ENCODE measurements at places on chromosomes 7 and 10.

GRCh38 chr7:134696261-134696660 is 49.6 kb downstream of the BPGM start:
- peaks cover 38% of the 10 kb centered on the region for H3K4me1 ChIP-seq
- H3K27ac ChIP-seq: no peak overlapping the region
- H3K36me3 ChIP-seq: no peaks in the 10 kb centered on the region
- H3K27me3 ChIP-seq: no peaks in the 10 kb centered on the region

- H3K27ac ChIP-seq: no peak overlapping the region
- H3K4me1 ChIP-seq: peaks cover 24% of the 10 kb centered on the region
- no peak for DNase-seq
- H3K36me3 ChIP-seq: no peaks in the 10 kb centered on the region
These were observed 110.0 kb upstream of the GATA3 start for GRCh38 chr10:7944537-7944936.

DNA sequence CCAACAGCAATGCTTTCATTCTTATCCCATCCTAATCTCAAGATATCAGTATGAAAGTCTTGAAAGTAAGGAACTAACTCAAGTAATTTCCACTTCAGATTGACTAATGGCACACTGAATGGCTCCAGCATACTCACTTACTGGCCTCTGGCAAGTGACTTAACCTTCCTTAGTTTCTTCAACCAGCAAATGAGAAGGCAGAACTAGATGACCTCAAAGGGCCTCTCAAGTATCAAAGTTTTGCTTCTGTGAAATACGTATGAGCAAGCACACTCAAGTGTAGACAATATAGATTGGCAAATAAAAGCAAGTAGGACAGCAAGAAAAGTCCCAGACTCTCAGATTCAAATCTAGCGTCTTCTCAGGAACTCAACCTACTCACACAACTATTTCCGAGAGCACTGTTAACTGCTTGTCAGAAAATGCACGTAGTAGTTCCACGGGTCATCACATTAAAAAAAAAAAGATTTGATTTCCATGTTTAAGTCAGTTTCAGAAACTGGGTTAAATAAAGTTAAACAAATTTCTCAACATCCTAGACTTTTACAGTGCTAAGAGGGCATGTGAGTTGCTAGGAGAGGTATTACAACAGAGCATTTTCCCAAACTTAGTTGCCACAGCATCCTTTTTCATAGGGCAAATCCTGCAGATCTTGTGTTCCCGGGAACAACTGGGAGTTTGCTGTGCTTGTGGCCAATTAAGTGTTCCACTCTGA is 276.9 kb upstream of the KLF14 start:
- H3K27ac ChIP-seq: peak overlapping the region; percentile 42
- no peaks in the 10 kb centered on the region for H3K36me3 ChIP-seq
- no peaks in the 10 kb centered on the region for H3K27me3 ChIP-seq
- no peak overlapping the region for H3K4me3 ChIP-seq

GRCh38 chr10:122875843-122876466 is 3.4 kb downstream of the FAM24B start:
- H3K4me1 ChIP-seq: peaks cover 37% of the 10 kb centered on the region
- no peaks in the 10 kb centered on the region for H3K27me3 ChIP-seq
- H3K36me3 ChIP-seq: no peaks in the 10 kb centered on the region
- DNase-seq: no peak
